CD4-positive, alpha-beta T cell treated with Interleukin-6 at 100 ng/mL for 8 hours (primary cell): ENCODE measurements at places on chromosomes 4 and X.
A peak's percentile ranks its signal among the peaks of the same experiment; 100 is the strongest.

- DNase-seq: no peak
These were observed 515.3 kb upstream of the ARX start for GRCh38 chrX:25531096-25531495.

DNA sequence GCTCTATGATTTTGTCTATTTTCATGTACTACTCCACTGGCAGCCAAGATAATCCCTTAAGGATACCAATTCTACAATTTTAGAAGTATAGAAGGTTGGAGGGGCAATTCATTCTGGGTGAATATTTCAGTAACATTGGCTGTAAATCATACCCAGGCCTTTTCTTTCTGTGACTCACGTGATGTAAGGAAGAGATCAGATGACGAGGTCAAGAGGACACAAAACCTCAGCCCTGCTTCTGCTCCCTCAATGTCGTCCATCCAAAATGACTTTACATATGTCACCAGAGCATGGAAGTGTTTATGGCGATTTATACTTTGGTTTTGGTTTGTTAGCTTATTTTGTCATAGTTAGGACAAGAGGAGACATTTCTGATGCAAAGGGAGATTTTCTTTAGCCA is 70.7 kb upstream of the SLC4A4 start:
- no peak for DNase-seq

DNA sequence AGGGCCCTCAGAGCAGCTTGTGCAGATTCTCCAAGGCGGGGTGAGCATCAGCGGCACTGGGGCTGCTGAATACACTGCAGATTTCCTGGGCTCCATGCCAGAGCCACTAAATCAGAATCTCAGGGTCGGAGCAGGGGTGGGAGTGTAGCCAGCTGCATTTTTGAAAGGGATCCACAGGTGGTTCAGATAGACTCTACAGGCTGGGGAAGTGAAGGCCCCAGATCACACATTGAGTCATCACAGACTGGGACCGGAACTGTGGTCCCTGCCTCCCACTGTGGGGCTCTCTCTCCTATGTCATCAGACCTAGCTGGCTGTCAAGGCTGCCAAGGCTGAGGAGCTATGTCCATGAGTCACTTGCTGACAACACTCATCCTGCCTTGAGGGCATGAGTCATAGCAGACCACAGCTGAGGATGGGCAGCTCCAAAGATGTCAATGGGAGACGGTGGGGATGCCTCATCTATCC is 162.3 kb upstream of the MAMLD1 start:
- peak; percentile 20 for DNase-seq

DNA sequence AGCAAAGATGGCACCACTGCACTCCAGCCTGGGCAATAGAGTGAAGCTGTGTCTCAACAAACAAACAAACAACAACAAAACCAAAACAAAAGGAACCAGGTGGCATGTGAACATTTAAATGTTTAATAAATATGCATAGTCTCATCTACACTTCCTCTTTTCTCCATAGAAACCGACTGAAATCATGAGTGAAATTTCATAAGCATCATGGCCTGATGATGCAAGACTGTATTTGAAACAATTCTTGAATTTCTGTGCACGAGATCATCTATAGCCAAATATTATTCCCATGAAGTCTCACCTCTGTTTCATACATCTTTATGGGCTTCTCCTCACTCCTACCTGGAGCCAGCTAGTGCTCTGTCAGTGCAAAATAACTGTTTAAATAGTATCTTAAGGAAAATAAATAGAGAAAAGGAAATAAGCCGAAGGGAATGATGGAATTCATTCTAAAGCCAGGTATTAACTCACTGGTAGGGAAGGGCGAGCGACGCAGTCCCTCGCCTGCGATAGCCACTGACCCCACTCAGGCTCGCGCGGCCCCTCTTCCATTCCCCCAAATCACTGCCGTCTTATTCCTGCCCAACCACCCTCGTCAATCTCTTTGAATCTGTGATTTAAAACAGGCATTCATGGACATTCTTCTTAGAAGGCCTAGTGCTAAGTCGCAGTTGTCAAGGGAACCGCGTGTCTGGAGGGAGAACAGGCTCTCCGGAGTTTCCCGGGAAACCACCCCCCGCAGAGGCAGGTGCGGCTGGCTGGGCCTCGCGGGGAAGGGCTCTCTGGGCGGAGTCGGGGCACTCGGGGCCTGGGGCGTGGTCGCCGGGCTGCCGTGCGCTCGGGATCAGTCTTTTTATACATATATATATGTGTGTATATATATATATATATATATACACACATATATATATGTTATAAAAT is 52.4 kb upstream of the TRIM2 start:
- peak; percentile 19 for DNase-seq

DNA sequence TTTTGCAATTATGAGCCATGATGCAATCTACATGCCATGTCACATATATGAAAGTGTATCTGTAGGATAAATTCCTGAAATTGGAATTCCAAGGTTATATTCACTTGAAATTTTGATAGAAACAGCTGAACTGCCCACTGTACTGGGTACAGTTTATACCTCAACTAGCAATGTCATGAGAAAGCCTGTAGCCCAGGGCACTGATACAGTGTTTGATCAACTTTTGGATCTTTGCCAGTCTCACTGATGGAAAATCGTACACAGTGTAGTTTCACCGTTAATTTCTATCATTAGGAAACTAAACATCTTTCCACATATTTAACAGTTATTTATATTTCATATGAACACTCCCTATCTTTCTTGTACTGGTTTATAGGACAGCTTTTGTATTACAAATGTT is 34.2 kb downstream of the TAPT1 start:
- no peak for DNase-seq

- no peak for DNase-seq
These were observed 249.1 kb downstream of the DCLK2 start for GRCh38 chr4:150327262-150327780.

DNA sequence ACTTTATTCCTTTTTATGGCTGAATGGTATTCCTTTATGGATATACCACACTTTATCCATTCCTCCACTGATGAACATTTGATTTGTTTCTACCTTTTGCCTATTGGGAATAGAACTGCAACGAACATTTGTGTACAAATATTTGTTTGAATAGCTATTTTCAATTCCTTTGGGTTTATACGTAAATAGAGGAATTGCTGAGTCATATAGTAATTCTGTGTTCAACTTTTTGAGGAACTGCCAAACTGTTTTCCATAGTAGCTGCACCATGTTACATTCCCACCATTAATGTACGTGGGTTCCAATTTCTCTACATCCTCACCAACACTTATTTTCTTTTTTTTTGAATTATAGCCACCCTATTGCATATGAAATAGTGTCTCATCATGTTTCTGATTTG is 156.5 kb upstream of the ATP6AP2 start:
- DNase-seq: no peak

GRCh38 chr4:48005781-48006180 is 10.7 kb downstream of the CNGA1 start:
- no peak for DNase-seq

GRCh38 chrX:115642311-115642710 is 81.3 kb downstream of the PLS3 start:
- DNase-seq: no peak

GRCh38 chr4:176377780-176378179 is 58.0 kb downstream of the SPCS3 start:
- no peak for DNase-seq

GRCh38 chr4:108881986-108882385 is 119.1 kb upstream of the ETNPPL start:
- no peak for DNase-seq

GRCh38 chr4:86256086-86256485 is 103.8 kb downstream of the MAPK10 start:
- no peak for DNase-seq

GRCh38 chr4:145427991-145428390 is 53.7 kb upstream of the SMAD1 start:
- DNase-seq: no peak

GRCh38 chr4:146029147-146029546 is 90.5 kb upstream of the ZNF827 start:
- DNase-seq: no peak

GRCh38 chr4:173367946-173368345 is 2.8 kb upstream of the SAP30 start:
- DNase-seq: no peak

GRCh38 chrX:69203638-69204037 is 38.4 kb upstream of the PJA1 start:
- no peak for DNase-seq

DNA sequence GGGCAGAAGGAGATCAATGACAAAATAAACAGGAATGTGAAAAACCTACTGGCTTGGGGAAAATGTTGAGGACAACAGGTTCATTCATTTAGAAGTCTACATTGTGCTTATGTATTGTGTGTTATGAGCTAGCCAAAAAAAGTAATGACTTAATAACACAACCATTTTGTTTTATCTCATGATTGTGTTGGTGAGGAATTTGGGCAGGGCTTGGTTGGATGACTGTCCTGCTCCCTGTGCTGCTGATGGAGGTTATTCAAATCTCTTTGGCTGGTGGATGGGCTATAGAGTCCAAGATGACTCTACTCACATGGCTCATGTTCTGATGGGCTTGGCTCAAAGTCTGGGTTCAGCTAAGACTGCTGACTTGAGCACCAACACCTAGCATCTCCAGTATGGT is 116.3 kb downstream of the HS3ST1 start:
- no peak for DNase-seq

DNA sequence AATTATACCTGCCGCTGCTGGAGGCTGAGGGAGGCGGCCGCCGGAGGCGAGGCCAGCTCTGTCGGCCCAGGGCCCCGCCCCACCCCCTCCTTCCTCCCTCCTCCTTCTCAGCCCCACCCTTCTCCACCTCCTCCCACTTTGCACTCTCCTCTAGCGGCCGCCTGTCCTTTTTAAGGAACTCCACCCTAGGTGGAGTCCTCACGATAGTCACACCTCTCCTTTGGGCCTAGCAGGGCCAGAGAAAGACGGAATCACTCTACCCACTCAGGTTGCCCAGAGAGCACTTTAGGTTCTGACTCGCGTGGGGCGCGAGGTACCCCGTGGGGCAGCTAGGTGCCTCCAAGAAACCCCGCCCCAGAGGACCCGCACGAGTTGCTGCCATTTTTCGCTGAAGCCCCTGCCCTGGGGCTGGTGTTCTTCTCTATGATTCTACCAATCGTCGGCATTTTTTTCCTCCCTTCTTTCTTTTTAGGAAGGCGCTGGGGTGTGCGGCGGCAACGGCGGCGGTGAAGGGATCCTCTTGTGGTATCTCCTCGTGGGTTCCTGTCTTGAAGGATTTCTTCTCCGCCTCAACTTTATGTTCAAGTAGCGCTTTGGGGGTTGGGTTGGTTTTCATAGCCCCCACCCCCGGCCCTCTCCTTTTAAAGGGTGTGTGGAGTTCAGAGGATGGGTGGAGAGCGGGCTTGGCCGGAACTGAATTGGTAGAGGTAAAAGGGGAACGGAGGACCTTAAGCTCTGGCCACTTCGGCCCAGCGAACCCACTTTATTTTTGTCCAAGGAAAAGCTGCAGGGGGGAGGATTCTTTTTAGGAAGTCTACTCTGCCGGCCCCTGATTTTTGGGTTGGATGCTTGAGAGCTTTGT is at the start of gene KLF8:
Gene KLF8 (plus strand): TSS at position 136 of the 862 bp plus-strand sequence. CDS start 979 bp downstream, outside the sequence.
- peak; percentile 29 for DNase-seq

DNA sequence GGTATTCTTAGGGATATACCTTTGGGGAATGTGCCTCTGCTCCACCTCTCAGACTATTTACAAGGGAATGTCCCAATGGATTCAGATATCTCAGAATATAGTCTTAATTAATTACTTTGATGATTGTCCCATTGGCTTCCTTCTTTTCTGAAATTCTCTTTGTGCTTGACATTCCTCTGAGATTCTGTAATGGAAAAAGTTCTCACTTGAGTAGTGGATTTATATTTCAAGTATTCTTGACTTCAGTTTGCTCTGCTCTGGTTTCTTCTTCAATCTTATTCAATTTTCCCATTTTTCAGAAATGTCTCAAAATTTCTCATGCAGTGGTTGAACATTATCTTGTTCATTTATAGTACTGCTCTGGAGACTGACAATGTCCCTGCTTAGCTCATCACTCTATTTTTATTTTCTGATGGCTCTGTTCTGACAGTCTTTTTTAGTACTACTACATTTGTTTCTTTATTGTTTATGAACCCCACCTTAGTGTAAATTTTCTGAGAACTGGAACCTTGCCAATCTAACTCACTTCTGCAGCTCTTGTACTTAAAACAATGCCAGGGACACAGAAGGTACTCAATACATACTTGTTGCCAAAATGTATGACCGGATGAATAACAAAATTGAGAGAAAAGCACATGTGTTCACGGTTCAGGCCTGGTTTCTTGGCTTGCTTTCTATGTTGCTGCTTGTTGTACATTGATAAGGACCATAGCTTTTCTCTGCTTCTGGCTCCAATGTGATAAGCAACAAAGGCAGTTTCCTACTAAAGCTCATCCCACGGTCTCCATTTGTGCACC is 471.7 kb downstream of the GASK1B start:
- DNase-seq: no peak

GRCh38 chr4:71162386-71162785 is 168.9 kb downstream of the DCK start:
- no peak for DNase-seq

- no peak for DNase-seq
These were observed 332.4 kb downstream of the ARHGAP24 start for GRCh38 chr4:85807247-85807950.

- no peak for DNase-seq
These were observed 26.0 kb downstream of the MANBA start for GRCh38 chr4:102734591-102735385.

- no peak for DNase-seq
These were observed at the start of gene CXCL6 for GRCh38 chr4:73836373-73837279. Gene CXCL6, plus strand, starts transcription at chr4:73836678. Its CDS starts 73 bp downstream, at chr4:73836751.
